Activated T-helper 1 cell treated with anti-CD3 and anti-CD28 coated beads, Interleukin-2, amount 50 U/mL, for 16 hours (primary cell): ENCODE measurements at places on chromosomes 3 and 15.

DNA sequence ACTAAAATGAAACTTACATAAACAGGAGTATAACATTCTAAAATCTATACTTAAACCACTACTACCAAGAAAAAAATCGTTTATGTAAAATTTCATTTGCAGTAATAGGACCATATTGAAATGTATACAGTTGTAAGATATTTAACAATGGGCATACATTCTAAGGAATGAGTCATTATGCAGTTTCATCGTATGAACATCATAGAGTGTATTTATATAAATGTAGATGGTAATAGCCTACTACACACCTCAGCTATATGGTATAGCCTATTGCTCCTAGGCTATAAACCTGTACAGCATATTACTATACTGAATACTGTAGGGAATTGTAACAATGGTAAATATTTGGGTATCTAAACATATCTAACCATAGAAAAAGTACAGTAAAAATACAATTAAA lies 79.5 kb downstream of the DPH6 start:
- no peak for DNase-seq

DNA sequence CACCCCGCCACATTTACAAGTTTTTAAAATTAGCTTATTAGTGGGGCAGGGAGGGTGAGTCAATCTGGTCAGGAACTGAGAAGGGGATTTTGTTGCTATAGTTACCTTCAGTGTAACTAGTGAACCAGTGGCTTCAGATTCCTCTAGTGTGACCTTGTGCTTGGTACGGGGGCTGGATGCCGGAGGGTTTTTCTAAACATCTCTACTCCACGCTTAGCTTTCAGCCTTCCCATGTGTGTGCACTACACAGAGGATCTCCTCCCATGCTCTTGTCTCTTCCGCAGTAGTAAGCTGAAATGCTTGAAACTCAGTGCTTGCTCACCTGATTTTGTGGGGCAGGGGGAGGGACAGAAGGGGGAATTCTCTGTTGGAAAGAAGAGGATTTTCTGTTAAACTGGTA lies 67.9 kb upstream of the AKAP13 start:
- DNase-seq: no peak

DNA sequence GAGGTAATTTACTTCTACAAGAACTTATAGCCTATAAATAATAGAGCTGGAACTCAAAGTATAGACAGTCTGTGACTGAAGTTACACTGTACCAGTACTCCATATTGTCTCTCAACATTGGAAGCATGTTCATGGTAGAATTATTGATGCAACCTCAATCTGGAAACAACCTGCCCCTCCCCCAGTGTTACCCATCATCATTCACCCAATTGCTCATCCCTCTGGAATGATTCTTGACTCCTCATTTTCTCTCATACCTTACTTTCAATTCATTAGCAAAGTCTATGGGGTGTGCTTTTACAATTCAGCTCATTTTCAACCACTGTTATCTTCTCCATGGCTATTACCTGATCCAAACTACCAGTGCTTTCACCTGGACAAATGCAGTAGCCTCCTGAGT lies 151.7 kb downstream of the CPNE4 start:
- no peak for DNase-seq

- no peak for DNase-seq
Observed at GRCh38 chr3:47283193-47283537, 421 bp downstream of the KLHL18 start.

DNA sequence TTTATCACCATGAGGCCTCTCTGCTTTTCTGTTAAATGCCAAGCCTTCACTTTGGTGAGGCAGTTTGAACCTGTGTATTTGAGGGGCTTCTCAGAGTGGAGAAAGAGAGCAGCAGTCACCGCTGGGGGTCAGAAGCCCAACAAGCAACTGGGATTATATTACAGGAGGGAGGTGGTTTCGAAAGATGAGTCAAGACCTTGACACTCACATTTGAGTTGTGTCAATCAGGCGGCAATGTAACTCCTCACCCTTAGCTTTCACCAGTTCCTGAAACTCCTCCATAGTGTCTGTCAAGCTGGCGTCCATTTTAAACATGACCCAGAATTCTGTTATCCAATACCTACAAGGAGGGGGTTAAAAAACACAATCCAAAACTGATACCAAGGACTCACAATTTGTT lies 46.5 kb downstream of the RASGRP1 start:
- no peak for DNase-seq

DNA sequence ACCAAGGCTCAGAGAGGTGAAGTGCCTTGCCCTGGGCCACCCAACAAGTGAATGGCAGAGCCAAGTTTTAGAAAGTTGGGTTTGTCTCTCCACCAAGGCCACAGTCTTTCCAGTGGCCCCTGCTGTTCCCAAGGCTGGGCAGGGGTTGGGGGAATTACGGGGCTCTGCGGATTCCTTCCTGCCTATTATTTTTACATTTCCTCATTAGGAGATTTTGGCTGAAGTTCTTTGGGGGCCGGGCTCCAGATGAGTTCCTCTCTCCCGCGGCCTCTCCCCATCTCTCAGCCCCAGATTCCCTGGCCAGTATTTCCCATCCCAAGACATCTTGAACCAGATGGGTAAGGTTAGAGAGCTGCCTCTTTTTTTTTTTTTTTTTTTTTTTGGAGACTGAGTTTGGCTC lies 44.0 kb upstream of the SMAD6 start:
- no peak for DNase-seq

DNA sequence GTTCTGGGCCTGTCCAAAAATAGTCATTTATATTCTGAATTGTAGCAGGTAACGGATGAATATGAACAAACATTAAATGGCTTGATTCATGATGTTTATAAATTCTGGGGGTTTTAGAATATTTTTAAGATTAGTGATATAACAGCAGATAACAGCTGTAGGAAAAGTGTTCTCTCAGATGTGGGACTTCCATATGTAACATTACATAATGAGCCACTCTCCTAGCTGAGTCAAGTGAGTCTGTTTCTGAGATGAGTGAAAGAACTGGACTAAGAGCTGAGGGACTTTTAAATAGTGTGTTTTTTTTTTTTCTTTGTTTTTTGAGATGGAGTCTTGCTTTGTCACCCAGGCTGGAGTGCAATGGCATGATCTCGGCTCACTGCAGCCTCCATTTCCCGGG lies 13.9 kb downstream of the YEATS2 start:
- no peak for DNase-seq

DNA sequence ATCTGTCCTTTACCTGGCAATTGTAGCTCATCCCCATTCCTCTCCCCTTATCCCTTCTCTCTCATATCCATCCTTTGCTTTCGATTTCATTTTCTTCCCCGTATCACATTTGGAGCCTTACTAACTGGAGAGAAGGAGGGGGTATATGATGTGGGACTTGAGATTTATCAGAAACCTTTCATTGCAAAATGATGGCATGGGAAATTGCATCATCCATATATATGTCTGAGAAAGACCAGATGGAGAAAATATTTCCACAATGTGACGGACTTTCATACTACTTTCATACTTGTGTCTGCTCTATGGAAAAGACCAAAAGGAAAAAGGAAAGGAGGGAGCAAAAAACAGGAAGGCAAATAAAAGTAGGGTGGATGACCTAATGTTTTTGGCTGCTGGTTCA lies 675.2 kb downstream of the AGBL1 start:
- no peak for DNase-seq

DNA sequence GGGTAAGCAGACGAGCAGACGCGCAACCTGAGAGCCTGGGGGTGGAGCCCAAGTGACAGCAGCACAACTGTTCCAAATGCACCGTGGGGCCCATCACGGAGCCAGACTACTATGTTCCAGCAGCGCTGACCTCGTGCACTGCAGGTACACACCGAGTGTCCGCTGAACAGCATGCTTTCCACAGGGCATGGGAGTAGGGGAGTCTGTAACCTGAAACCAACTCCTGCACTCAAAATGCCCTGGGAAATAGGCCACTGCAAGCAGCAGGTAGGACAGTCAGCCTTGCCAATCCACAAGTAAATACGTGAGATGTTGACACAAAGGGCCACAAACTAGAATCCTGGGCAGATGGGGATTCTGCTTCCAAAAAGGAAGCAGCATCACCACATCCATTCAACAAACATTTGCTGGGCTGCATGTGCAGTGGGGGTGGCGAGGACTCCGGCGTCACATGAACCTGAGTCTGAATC lies 73.9 kb downstream of the TBC1D2B start:
- no peak for DNase-seq

GRCh38 chr3:71893122-71893521 lies 108.2 kb upstream of the PROK2 start:
- no peak for DNase-seq

DNA sequence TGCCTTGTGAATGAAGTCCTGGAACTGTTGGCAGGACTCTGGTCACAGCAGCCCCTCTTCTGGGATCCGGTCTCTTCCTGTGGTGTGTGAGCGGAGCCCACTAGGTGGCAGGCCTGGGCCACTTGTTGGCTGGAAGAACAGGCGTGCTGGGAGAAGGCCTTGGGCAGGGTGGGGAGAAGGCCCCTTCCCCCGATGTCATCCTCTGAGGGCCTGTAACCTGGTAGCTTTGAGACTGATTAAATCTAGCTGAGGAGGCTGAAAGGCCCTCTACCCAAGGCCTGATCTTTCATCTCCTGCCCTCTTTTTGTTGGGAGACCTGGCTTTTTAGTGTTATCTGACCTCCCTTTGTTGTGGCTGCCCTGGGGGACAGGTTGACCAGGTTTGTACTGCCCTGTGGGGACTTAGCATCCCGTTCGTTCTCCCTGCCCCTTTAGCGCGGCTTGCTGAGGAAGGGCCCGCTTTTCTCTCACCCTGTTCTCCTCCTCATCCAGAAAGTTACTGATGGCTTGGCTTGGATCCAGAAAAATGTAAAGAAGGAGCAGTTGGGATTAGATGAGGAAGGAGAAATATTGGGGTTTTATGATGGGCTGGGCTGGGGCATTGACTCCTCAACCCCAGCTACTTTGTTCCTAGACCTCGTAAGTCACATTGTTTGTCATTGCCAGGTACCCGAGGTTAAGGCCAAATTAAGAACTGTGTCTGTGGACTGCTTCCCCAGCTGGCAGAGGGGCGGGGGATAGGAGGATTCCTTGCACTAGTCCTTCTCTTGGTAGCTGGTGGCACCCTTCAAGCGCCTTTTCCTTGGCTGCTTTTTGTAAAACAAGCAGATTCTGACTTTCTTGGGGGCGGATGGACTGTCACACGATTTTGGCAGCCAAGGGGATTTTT lies 48.5 kb downstream of the CHCHD6 start:
- no peak for DNase-seq

DNA sequence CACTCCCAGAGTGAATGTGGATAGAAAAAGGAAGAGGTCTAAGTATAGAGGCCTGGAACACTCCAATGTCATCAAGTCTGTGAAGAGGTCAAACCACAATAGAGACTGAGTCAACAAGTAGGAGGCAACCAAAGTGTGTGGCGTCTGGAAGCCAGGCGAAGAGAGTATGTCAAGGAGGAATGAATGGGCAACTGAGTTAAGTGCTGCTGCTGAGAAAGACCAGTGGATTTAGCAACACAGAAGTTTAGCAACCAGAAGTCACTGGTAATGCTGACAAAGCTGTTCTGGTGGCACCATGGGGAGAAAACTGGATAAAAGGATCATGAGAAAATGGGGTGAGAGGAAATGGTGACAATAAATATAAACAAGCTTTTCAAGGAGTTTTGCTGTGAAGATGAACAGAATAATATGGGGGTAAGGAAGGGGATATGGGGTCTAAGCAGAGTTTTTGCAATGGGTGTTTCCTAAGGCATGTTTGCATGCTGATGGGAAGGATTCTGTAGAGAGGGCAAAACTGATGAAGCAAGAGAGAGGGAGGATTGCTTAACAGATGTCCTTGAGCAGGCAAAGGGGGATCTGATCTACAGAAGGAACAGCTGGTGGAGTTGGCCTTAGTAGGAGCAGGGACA lies 38.4 kb downstream of the PCOLCE2 start:
- DNase-seq: no peak

- no peak for DNase-seq
Observed at GRCh38 chr3:187765342-187765741, 20.1 kb upstream of the BCL6 start.

- DNase-seq: no peak
Observed at GRCh38 chr3:137642831-137643230, 121.3 kb upstream of the SOX14 start.

- DNase-seq: no peak
Observed at GRCh38 chr3:136193278-136194054, 2.7 kb downstream of the MSL2 start.

DNA sequence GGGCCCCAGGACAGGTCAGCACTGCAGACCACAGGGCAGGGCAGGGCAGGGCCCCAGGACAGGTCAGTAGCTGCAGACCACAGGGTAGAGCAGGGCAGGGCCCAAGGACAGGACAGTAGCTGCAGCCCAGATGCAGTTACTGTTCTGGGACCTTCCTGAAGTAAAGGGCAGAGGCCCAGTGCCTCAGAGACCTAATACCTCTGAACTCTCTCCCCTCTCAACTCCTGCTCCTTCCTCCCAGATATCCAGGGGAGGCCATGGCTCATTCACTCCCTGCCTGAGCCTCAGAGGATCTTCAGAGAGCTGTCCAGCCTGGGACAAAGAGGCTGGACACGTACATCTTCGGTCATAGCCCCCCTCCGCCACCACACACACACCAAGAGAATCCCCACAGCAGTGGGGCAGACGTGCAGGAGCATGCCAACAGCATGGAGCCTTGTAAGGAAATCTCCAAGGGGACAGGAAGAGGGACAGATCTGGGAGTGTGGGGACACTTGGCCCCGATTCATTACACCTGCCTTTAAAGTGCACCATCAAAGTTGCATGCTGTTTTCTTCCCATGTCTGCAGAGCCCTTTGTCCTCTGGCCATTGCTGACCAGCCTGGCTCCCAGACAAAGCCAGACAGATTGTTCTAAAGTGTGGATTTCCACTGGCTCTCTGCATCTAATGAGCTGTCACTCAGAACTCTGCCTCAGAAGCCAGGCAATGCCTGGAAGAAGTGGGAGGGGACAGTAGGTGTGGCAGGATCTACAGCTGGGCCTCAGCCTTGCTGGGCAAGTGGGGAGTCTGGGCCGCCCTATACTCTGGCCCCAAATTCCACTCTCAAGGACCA lies 24.2 kb upstream of the BUB1B start:
- no peak for DNase-seq

DNA sequence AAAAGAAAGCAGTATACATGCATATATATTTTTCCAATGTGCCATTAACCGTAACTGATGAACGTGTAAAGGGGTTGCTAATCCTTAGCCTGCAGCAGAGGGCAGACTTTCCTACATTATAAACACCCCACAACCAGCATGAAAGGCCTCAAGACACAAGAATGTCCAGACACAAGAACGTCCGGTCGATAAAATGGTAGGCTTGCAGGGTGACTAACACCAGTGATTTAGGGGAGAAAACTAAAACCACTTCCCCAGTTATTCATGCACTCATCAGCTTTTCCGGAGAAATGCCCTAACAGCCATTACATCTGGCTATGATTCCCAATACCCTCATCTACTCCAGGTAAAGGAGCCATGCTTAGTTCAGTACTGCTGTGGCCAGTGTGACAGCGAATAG lies 57.4 kb downstream of the LRTM1 start:
- no peak for DNase-seq

GRCh38 chr3:5007873-5008272 lies 28.6 kb downstream of the BHLHE40 start:
- no peak for DNase-seq
